ENCODE measurements at places on chromosomes 6 and 20.
A peak's percentile ranks its signal among the peaks of the same experiment; 100 is the strongest.

- DNase-seq: no peak
Observed at GRCh38 chr6:75201901-75202672, 3.8 kb downstream of the COL12A1 start.

DNA sequence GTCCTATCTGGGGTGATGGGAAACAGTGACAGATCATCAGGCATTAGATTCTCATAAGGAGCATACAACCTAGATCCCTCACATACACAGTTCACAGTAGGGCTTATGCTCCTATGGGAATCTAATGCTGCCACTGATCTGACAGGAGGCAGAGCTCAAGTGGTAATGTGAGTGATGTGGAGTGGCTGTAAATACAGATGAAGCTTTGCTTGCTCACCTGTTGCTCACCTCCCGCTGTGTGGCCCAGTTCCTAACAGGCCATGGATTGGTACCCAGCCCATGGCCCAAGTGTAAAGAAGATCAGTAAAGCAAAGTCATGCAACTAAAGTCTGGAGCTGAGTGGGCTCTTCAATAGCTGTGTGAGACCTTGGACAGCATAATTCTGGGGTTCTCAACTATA is 65.9 kb downstream of the PKIB start:
- no peak for DNase-seq

DNA sequence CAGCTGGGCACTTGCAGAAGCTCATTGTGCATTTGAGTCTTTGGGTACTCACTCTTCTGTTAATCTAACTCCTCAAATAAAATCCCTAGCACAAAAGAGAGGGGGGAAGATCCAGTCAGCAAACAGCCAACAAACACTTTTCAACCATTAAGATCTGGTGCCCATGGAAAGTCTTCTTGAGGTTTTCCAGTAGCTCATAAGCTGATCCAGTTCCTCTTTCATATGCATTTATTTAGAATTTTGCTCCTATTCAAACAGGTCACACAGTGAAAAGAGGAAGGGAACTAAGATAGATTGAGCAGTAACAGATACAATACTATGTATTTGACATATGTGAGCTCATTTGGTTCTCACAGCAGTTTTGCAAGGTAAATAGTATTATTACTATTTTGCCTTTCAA is 38.6 kb downstream of the HLA-DPB1 start:
- DNase-seq: no peak

GRCh38 chr6:105164418-105164817 is 15.4 kb downstream of the POPDC3 start:
- no peak for DNase-seq

- DNase-seq: no peak
Observed at GRCh38 chr6:89138173-89138572, 7.7 kb upstream of the PM20D2 start.

- DNase-seq: no peak
Observed at GRCh38 chr20:3705970-3706739, 6.2 kb downstream of the SIGLEC1 start.

DNA sequence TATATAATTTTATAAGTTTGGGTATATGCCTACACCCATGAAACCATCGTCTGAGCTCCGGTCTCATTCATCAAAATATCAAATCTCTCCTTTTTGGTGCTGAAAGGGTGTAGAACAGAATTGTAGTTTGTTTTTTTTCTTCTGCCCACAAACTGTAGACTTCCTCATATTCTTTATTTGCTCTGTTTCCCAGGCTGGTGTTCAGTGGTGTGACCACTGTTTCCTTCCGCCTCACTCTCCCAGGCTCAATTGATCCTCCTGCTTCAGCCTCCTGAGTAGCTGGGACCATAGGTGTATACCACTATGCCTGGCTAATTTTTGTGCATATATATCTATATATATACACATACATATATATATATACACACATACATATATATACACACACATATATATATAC is 139.6 kb upstream of the HCRTR2 start:
- no peak for DNase-seq

GRCh38 chr6:34236131-34236442 is 586 bp upstream of the HMGA1 start:
- no peak for DNase-seq

GRCh38 chr20:7496394-7496991 is 443.8 kb downstream of the HAO1 start:
- DNase-seq: no peak

- DNase-seq: no peak
Observed at GRCh38 chr20:48191200-48191599, 405.9 kb upstream of the SULF2 start.

DNA sequence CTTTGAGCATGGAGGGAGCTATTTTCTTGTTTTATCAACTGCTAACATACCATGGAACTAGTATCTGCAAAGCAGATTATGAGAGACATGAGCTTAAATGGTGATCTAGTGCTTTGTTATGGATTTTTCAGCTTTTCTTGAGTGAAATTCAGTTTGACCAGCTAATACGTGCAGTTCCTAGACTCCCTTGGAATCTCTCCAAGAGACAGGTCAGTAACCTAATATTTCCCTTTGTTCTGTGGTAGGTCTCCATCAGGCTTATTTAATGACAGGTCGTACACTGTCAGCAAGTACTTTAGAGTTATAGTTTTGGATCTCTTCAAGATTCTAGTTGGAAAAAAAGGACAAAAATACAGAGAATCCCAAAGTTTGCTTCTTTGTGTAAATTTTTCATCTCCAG is 43.9 kb downstream of the HDAC2 start:
- no peak for DNase-seq

GRCh38 chr6:42911171-42912021 is 4.5 kb upstream of the PTCRA start:
- DNase-seq: no peak

GRCh38 chr6:25050356-25050755 is 114.6 kb upstream of the RIPOR2 start:
- DNase-seq: no peak

- no peak for DNase-seq
Observed at GRCh38 chr6:122028933-122029522, 370.4 kb upstream of the HSF2 start.

DNA sequence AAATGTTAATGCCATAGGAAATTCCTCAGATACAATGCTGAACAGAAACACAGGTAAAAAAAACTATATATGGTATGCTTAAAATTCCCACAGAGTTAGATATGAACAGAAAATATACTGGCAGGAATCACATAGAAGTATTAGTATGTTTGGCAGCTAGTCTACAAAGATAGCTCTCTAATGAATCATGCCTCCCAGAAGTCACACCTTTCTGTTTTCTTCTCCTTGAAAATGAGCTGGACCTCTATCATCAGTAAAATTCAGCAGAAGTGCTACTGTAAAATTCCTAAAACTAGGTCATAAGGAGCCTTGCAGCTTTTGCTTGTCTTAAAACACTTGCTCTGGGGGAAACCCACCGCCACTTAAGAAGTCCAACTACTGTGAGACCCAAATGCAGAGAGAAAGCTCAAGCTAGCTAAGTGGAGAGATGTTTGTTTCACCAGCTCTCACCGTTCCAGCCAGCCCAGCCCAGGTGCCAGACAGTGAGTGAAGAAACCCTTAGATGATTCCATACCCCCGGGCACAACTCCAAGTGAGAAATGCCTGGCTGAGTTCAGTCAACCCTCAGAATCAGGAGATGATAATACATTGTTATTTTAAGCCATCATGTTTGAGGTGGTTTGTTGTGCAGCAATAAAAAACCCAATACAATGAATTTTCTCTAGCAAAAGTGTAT is 43.0 kb downstream of the TSPYL4 start:
- no peak for DNase-seq

DNA sequence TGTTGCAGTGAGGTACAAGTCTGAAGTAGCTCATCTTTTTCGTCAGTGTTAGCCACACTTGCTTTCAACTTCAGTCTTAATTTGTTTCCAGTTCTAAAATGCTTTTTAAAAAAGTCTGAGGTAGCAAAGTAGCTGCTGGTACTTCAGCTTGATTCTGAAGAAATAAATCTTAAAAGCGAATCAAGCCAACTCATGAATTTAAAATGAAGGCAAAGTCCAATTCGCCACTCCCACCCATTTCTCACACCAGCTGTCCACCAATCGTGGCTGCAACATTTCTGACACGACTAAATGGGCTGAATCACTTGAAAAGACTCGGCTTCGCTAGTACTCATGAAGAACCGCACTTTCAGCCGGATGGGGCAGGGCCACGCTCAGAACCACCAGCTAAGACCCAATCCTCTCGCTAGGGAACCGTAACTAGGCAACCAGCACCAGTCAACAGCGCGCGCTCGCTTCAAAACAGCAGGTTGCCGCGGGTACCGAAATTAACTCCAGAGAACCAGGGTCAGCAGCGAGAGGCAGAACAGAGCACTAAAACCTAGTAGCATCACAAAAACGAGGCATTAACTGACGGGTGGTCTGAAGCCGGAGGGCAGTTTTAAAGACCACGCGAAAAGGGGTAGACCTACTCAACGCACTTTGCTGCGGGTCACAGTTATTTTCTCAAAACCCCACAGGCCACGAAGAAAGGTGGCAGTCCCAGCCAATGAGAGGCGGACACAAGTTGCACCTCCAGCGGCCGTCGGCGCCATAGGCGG is 900 bp downstream of the BCLAF1 start:
- no peak for DNase-seq

DNA sequence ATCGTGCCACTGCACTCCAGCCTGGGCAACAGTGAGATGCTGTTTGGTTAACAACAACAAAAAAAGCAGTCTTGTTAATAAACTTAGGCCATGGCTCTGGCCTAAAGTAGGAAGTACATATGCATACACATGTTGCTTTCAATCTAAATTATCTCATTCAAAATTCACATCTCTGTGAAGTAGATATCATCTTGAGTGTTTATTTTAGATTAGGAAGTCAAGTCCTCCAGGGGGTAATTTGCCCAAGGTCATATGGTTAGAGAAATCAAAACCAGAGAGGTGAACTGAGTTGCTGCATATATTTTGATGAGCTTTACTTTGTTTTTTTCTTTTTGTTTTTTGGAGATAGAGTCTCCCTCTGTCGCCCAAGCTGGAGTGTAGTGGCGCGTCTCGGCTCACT is 52.8 kb downstream of the B4GALT5 start:
- no peak for DNase-seq

- DNase-seq: no peak
Observed at GRCh38 chr6:169273511-169273910, 19.9 kb upstream of the THBS2 start.

DNA sequence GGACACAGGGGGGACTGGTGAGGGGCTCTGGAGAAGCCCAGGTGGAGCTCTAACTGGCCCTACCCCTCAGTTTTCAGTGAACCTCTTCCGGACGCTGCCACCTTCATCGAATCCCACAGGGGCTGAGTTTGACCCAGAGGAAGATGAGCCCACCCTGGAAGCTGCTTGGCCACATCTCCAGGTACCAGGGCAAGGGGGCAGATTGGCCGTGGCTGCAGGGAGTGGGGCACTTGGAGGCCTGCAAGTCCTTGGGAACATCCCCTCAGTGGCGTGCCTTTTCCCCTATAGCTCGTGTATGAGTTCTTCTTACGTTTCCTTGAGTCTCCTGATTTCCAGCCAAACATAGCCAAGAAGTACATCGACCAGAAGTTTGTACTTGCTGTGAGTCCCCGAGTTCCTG is 6.6 kb downstream of the MEA1 start:
- DNase-seq: no peak

DNA sequence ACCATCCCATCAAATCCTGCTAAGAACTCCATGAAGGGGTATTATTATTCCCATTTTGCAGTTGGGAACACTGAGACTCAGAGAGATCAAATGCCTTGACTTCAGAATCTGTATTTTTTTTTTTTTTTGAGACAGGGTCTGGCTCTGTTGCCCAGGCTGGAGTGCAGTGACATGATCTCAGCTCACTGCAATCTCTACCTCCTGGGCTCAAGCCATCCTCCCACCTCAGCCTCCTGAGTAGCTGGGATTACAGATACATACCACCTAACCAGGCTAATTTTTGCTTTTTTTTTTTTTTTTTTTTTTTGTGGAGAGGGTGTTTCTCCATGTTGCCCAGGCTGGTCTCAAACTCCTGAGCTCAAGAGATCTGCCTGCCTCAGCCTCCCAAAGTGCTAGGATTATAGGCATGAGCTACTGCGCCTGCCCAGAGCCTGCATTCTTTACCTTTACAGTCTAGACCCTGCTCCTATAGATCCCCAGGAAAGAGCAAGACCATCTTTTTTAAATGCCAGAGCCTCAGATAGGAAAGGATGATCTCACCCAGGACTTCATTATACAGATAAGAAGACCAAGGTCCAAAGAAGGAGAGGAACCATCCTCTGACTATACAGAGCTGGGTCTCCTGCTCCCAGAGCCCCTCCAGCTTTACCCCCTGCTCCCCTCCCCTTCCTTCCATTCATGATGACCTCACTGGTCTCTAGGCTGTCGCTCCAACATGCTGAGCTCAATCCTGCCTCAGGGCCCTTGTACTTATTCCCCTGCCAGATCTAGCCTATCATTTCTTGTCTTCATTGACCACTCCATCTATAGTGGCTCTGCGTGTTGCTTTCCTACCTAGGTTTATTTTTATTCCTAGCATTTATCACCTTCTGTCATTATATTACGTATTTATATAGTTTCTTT is 138.6 kb downstream of the CEBPB start:
- no peak for DNase-seq

DNA sequence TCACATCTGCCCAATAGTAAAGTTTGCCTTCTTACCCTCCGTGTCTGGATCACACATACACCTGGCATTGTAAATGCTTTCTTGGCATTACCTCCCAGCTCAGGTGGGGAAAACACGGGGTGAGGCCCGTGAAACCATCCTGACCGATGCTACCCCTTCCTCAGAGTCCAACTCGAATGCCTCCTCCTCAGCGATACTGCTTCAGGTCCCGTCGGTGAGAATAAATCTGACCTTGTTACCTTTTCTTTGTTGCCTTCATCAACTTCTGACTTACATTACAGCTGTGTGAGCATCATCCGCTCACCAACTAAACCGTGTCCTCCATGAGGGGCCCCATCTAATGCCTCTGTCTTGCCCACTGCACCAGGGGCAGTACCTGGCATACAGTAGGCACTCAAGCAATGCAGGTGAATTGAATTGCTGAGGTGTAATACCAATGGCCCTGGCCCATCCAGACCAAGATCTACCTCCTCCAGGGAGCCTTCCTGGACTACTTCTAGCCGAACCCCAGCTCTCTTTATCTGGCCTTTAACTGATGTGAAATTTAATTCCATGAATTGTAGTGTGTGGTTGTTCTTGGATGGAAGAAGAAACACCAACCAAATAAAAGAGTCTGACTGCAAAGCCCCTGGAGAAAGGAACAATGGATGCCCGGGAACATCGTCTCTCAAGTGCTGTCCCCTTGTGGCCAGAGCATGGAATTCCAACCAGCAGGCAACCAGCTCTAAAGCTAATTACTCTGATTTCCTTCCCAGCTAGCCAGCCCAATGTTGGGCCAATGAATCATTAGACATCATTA is 141.5 kb downstream of the ANKRD60 start:
- DNase-seq: peak; percentile 38

- no peak for DNase-seq
Observed at GRCh38 chr6:5997420-5997987, 9.2 kb downstream of the NRN1 start.

GRCh38 chr6:57109880-57110279 is 19.9 kb downstream of the ZNF451 start:
- no peak for DNase-seq

DNA sequence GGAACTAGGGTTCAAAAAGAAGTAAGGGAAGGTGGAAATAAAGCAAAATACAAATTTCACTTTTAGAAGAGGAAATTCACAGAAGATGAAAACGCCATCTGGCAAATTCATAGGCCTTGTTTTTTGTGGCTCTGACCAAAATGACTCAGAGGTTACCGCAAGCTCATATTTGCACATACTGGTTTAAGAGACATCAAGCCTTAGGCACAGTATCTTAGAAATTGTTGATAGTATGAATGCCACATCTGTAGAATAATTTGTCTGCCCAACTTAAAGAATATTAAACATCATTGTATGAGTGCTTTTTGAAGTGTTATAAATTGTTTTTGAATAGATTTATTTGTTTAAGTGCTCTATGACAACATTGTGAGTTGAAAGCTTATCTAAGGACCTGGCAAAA is 10.6 kb downstream of the TAAR1 start:
- no peak for DNase-seq
